ENCODE measurements at places on chromosomes 3 and 15. TPM values are rescaled to one million over a fixed set of nuclear protein-coding genes. Genes with fewer than 3 reads are reported as not detected.

STRA6 gene
- polyA plus RNA-seq: not detected

SLC9C1 gene
- not detected for polyA plus RNA-seq

SI gene
- polyA plus RNA-seq: not detected

RBM15B gene
- 10.2 TPM for polyA plus RNA-seq

DENND6A gene
- 13.8 TPM for polyA plus RNA-seq

Data from keratinocyte (primary cell).